Fibroblast of skin of abdomen (primary cell): ENCODE measurements at places on chromosomes 1 and 21.

DNA sequence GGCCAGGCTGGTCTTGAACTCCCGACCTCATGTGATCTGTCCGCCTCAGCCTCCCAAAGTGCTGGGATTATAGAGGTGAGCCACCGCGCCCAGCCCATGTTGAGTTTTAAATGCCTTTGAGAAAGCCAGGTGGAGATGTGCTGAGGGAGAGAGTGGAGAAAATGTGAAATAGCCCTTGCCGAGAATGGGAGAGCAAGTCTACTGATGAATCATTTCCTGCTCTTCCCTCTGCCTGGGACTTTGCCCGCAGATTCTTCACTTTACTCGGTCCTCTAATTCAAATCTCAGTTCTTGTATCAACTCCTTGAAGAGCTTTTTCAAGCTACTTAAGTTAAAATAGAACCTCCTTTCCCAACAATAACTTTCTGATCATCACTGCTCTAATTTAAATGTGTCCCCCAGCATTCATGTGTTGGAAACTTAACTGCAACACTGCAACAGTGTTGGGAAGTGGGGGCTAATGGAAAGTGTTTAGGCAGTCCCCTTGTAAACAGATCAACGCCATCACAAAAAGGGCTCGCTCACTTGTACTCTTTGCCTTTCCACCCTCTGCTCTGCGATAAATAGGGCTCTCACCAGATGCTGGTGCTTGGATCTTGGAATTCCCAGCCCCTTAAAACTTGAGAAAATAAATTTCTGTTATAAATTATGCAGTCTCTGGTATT lies 27.8 kb downstream of the OSBPL9 start:
- peak; percentile 71 for DNase-seq

- DNase-seq = no peak
Measured at GRCh38 chr21:45700461-45700860, 56.9 kb downstream of the PCBP3 start.

- no peak for DNase-seq
Measured at GRCh38 chr1:51551081-51551480, 32.0 kb upstream of the EPS15 start.

DNA sequence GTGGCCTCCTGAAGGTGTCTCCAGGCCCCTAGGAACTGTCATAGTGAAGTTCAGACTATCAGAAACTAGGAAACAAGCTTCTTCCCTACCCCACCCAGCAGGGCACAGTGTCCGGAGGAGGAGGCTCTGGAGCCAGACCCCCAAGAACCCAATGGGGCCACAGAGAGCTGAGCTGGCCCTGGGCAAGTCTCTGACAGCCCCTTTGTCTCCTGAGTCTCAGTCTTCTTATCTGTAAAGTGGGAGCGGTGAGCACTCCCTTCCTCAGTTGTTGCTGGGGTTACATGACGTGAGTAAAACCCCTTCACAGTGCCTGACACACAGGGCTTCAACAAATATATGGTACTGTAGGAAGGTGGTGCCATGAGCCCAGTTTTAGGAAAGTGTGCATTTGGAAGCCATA lies 675.8 kb downstream of the MATN1 start:
- DNase-seq = no peak

GRCh38 chr1:157798211-157798610 lies 21.3 kb upstream of the FCRL2 start:
- no peak for DNase-seq

DNA sequence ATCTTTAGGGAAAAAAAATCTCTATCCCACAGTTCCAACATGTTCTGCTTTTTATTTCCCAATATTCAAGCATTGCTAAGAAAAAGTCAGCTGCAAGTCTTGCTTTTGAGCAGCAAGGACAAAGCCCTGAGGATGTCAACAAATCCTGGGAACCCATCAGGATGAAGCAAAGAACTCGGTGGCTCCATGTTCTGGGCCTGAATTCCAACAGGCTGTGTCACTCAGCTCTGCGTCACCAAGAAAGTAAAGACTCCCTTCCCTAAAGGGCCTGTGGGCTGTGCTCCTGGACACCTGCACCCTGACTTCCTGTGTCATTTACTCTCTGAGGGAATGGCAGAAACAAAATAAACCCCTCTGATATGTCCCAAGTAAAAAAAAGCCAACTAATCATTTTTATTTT lies 95.5 kb downstream of the TIAM1 start:
- DNase-seq = peak; percentile 33

GRCh38 chr1:89737985-89738510 lies 82.8 kb upstream of the LRRC8D start:
- no peak for DNase-seq

DNA sequence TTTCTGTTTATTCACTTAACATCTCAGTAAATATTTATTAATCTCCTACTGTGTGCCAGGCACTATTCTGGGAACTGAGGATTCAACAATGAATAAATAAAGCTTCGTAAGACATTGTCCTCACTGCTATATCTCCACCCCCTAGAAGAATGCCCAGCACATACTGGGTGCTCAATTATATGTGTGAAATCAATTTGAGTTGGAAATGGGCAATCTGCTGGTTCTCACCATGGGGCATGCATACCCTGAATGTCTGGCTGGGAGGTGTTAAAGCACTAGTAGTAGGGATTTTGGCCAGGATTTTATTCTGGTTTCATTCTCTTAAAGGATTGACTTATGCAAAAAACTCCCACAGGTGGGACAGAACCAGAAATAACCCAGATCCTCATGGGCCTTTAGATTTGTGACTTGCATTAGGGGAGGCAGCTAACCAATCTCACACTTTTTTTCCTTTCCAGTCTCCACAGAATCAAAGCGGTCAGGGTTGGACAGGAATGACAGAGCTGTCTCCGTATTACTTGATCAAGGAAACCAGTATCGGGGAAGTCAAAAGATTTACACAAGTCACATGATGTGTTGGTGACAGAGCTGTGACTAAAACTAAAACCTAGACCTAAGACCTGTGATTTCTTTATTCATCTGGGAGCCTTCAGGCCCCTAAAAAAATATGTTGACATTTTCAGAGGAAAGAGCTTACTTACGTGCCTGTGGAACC lies 12.8 kb downstream of the GFI1 start:
- no peak for DNase-seq

- DNase-seq = no peak
Measured at GRCh38 chr1:17119773-17120480, 676 bp upstream of the PADI2 start.

DNA sequence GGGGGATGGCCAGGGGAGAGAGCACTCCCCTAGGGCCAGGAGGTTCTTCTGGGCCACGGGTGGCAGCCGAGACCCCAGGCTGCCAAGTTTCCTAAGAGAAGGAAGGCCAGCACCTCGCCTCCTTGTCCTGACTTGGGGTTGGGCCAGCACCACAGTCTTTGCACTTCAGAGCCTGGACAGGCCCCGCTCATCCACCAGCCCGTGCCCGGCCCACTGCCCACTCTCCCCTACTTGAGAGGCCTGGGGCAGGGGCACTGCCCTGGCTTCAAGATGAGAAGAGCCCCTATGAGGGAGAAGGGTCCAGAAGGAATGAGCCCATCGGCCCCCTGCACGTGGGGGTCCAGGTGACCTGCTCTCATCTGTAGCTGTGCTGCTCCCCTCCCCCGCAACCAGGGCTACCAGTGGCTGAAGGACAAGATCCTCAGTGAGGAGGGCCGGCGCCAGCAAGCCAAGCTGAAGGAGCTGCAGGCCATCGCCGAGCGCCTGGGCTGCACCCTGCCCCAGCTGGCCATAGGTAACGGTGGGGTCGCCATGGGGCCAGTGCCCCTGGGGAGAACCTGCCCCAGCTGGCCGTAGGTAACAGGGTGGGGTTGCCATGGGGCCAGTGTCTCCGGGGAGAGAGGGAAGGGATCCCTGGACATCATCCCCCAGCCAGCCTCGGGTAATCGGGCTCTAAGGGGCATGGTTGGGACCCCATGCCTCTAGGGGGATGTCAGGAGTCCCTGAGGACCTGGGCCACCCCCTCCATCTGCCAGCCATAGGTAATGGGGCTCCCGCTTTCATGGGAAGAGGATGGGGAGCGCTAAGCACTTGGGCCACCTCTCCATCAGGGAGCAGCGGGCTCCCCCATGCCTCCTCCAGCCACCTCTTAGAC lies 50.8 kb downstream of the KCNAB2 start:
- DNase-seq = no peak

DNA sequence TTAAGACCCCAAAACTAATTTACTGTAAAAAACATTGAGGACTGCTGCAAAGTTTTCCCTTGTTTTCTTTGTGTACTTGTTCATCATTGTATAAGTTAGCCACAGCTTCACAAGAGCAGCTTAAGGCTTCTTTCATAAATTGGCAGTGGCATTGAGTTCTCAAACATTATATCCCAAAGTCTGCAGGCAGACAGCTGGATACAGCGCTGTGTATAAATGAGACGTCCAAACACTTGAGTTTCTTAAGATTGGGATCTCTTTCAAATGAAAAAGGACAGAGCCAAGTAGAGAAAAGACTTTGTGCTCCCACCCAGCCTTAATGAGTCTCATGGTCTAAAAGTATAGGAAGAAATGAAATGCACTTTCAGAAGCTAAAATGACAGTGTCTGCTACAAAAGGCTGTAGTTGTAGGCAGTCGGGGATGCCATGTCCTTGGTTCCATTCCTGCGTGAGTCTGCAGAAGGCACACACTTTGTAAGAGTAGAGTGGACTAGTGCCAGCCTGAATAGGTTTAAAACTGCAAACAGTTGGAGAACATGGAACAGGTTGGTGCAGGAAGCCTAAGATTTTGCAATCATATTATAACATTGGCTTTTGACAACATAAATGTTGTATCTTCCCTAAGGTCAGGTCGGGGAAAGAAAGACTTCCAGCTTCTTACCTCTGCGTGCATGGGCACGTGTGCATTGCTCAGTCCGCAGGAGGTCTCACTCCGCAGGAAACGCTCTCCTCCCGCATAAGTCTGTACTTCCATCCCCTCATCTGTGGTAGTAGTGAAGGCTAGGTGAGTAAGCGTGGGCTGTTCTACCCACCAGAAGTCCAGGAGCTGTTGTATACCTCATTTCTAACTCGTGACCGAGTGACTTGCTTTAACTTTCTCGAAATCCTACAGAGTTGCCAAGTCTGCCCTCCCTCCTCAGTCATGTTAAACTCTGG lies 94.4 kb downstream of the CD247 start:
- DNase-seq = no peak

DNA sequence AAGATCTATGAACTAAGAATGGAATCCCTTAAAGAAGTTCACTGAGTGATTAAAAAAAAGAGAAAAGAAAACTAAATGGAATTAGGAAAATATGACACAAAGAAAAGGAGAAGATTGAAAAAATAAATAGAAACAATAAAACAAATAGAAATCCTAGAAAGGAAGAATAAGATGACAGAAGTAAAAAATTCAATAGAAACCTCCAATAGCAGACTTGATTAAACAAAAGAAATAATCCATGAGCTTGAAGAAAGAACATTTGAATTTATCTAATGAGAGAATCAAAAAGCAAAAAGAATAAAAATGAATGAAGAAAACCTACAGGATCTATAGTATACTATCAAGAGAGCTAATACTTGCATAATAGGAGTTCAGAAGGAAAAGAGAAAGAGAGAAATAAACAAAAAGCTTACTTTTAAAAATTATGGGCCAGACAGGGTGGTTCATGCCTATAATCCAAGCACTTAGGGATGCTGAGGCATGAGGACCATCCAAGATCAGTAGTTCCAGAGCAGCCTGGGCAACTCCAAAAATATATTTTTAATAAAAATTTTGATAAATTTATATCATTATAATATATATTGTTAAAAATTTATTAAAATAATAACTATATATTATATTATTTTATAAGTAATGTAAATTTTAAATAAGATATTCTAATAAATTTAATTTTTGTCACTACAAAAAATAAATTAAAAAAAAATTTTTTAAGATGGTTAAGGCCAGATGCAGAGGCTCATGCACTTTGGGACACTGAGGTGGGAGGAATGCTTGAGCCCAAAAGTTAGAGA lies 9.4 kb upstream of the VN1R5 start:
- DNase-seq = no peak

- no peak for DNase-seq
Measured at GRCh38 chr1:167274061-167274460, 53.4 kb downstream of the POU2F1 start.

DNA sequence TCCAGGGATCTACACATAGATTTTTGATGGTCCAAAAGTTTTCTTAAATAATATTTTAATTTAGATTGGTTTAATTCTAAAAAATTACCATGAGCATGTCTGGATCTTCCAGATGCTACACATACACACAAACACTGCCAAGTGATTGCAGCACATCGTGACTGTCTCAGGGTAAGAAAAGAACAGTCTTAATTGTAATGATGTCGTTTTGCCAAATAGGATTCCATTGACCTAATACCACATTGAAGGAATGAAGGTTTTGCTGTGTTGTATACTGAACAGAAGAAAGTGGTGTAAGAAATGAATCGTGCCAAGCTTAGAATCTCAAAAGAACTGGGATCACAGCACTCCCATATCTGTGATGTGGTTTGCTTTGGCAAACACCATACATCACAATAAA lies 633.3 kb upstream of the CAMK1G start:
- no peak for DNase-seq

GRCh38 chr1:207276465-207276864 lies 45.0 kb upstream of the CD55 start:
- DNase-seq = no peak

GRCh38 chr1:24919791-24920532 lies 10.1 kb downstream of the RUNX3 start:
- DNase-seq = peak; percentile 48

- DNase-seq = no peak
Measured at GRCh38 chr1:53982763-53983104, 35.3 kb downstream of the LDLRAD1 start.

DNA sequence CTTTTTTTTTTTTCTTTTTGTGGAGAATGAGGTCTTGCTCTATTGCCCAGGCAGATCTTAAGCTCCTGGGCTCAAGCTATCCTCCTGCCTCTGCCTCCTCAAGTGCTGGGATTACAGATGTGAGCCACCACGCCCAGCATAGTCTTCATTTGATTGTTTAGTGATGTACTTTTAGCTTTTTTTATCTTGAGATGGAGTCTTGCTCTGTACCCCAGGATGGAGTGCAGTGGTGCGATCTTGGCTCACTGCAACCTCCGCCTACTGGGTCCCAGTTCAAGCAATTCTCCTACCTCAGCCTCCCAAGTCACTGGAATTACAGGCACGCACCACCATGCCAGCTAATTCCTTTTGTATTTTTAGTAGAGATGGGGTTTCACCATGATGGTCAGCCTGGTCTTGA lies 24.0 kb upstream of the LRRC3 start:
- no peak for DNase-seq

DNA sequence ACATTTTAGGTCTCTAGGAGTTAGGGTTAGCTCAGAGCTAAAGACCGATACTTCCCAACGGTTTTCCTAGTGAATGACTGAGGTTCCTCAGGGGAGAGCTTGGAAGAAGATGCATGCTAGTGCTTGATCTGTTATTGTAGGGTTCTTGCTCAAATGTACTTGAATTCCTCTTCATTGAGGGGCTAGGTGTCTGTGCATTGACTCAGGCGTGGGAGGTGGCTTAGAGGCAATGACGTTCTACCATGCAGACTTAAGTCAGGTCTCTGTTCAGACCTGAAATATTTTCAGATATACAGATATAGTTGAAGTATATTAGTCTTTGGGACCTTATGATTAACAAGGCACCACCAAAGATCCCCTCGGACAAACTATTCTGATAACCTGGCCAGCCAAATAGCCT lies 23.5 kb downstream of the S100A10 start:
- DNase-seq = no peak

DNA sequence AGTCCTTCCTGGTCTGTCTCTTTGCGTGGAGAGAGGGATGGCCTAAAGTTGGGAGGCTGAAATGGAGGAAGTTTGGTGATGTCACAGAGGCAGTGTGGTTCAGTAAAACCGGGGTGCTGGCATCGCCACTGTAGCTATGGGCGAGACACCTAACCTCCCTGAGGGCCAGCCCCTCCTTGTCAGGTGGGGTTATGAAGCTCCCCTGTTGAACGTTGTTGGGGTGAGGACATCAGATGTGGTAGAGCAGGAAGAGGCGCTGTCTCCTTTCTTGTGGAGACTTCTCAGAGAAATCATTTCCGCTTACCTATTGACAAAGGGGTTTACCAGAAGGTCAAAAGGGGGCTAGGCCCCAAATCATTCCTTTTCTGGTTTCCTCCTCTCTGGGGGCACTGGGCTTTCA lies 294.7 kb downstream of the SIPA1L2 start:
- no peak for DNase-seq
